Lower lobe of right lung (tissue), 2 donors: ENCODE measurements at places on chromosomes 4 and X. TPM values are rescaled to one million over a fixed set of nuclear protein-coding genes. Genes with fewer than 3 reads are reported as not detected.

DNA sequence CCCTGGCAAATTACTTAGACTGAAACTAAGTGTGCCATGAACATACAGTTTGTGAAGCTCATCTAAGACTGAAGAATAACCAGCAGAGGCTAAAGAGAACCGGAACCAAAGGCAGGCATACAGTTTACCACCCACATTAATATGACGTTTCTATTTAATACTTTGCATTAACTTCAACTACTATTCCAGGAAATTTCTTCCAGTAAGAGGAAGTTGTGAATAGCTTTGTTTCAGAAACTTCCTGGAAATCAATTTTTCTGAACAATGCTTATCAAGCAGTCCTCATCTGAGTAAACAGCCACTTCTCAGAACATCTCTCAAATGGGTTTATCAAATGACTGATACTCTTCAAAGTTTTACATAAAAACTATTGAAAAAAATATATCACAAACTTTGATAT lies 252.7 kb downstream of the OPHN1 start:
- DNase-seq, result no peak

DNA sequence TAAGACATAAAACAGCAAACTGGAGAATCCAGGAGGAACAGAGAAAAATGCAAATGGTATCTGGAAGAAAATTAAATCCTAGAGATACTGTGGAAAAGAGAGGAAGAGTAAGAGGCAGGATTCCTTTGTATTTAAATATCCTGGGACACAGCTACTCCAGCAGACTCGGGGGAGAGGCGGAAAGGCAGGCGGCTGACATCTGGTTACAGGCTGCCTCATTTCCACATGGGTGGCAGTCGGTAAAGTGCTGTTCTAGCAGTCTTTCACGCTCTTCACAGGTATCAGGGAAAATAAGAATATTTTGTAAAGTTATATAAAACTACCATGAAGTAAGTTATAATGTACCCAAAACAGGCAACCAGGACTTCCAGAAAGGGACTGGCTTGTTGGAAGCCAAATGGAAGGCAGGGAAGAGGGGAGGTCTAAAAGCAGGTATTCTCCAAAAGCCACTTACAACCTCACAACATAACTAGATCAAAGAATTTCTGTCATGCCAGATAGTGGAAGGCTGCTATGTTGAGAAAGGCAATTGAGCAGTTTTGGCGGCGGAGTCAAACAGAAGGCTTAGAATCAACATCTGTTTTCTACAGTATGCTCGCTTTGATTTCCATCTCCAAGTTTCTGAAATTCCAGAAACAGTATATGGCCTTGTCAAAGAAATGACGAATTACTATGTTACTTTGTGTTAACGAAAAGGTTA lies 1.3 kb upstream of the TIGD2 start:
- DNase-seq, result no peak

DNA sequence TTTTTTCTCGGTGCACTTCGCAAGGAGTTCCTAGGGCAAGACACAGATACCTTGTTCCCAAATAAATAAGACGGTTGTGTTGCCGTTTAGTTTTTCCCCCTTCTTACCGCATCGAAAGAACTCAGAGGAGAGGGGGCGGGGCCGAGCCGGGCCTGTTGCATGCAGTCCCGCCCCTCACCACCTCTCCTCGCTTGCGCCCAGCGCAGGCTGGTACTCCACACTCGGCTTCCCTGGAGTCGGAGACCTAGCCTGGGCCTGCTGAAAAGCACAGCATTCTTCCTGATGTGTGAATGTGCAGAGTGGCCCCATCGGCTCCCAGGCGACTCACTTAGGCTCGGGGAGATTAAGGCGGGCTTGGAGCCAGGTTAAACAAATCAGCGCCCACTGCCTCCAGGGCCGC lies 26.1 kb upstream of the VMA21 start:
- peak; percentile 46 for DNase-seq

Gene SULT1B1
- total RNA-seq, result 10.9 TPM

Gene FREM3
- total RNA-seq, result 0.38 TPM

DNA sequence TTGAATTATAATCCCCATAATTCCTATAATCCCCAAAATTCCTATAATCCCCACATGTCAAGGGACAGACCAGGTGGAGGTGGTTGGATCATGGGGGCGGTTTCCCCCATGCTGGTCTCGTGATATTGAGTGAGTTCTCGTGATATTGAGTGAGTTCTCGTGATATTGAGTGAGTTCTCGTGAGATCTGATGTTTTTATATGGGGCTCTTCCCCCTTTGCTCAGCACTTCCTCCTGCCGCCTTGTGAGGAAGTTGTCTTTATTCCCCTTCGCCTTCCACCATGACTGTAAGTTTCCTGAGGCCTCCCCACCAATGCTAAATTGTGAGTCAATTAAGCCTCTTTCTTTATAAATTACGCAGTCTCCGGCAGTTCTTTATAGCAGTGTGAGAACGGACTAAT lies 36.6 kb upstream of the GPR78 start:
- DNase-seq, result no peak

GRCh38 chr4:90393215-90393614 lies 266.0 kb downstream of the CCSER1 start:
- DNase-seq, result no peak

DNA sequence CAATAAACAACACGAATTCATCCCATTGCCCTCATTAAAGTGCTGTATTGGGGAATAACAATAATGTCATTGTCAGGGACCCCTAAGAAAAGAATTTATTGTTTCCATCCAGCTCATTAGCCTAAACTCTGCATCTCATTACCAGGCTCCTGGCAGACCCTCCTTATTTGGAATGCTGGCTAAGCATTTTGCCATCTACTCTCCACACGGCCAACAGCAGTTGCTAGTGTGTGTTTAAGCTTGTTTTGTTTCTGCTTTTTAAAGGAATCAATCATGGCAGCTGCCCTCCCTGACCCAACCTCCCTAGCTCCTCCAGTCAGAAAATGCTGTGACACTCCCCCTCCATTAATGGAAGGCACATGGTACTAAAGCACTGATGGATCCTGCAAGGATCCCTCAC lies 43.5 kb downstream of the GATB start:
- DNase-seq, result no peak

Gene CCDC160
- total RNA-seq, result 0.38 TPM

DNA sequence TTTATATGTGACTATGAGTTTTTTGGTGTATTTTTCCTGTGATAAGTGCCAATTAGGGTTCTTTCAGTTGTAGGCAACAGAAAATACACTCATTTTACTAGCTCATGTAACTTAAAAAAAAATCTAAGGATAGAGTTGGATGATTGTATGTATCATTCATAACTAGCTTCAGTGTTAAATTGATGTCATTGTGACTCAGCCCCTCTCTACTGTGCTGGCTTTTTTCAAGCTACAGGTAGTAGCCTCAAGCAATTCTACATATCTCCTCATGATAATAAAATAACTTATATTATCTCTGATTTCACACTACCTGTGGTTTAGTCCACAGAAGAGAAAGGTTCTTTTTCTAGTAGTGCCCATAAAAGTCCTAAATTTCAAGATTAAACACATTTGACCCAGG lies 11.9 kb downstream of the WDR17 start:
- DNase-seq, result no peak

DNA sequence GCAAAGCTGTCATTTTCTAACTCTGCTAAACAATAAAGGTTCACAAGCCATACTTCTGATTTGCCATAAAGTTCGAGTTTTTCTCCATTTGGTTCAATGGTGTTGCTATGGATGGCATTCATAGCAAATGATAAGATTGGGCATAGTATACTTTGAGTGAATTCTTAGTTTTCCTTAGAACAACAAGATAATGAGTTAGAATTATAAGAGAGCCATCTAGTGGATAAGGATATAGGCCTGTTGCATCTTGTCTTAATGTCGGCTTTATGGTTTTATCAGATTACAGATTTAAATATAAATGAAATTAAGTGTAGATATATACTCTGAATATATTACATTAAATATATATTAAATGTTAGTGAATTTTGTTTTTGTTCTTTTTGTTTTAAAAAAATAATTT lies 644.6 kb downstream of the IL1RAPL1 start:
- no peak for DNase-seq

DNA sequence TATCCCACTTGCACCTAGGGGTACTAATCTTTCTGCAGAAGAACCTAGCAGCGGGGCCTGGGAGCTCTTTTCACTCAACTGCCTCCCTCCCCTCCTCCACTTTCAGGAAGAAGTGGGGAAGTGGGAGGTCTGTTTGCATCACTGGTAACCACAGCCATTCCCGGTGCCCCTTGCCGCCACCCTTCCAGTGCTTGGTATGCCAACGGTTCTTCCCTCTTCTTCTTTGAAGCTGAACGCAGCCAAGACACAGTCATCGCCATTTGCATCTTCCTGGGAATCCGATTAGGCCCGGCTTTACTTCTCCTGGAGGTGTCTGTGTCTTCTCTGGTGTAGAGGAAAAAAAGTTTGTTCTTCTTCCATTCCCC lies 47.2 kb upstream of the RBPJ start:
- DNase-seq, result peak; percentile 64

DNA sequence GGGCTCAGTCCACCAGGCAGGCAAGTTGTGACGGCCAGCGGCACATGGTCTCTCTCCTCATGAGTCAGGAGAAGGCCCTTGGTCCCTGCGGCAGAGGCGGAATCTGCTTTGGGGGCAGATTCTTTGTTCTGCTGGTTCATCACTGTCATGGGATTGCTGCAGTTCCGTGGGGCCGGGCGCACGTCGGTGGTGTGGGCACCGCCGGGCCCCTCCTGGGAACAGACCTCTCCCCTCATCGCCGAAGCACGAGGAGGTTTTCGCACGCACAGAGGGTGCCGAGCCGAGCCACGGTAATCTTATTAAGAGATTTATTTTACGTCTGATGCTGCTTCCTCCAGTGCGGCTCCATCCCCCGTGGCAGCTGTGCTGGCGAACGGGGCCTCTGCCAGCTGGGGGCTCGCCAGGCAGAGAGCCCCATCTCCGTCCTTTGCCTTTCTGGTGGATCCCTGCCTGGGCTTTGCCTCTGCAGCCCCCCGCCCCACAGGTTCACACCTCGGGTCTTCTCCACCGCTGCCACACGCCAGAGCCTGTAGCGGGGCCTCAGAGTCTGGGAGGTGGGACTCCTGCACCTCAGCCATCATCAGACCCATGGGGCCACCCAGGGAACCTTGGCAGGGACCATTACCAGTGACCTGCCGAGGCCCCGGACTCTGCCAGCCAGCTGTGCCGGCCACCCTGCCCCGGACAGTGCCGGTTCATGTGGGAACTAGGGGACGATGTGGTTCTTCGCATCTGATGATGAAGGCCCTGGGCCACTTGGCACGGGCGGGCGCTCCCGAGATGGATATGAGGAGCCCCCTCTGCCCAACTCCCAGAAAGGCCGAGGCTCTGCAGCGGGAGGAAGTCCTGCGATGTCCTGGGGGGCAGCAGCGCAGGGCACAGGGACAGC lies 86.7 kb upstream of the NKX1-1 start:
- DNase-seq, result peak; percentile 32

GRCh38 chrX:64977051-64977450 lies 801 bp upstream of the ZC4H2 start:
- DNase-seq, result no peak

GRCh38 chrX:53284684-53285447 lies 3.5 kb upstream of the IQSEC2 start:
- peak; percentile 66 for DNase-seq

GRCh38 chr4:86155766-86156165 lies 204.1 kb downstream of the MAPK10 start:
- DNase-seq, result no peak

DNA sequence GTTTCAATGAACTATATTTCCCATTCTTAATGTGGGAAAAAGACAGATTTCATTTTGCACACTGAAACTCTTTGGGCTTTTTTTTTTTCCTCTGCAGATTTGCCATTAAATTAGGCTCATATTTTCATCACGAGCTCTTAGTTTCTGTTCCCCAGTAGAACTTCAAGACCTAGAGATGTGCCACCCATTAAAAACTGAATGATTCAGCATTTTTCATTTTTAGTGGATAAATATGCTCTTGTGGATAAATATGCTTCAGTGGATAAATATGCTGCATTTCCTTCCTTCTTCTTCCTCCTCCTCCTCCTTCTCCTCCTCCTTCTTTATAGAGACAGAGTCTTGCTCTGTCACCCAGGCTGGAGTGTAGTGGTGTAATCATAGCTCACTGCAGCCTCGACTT lies 322.4 kb upstream of the PRKX start:
- DNase-seq, result no peak

DNA sequence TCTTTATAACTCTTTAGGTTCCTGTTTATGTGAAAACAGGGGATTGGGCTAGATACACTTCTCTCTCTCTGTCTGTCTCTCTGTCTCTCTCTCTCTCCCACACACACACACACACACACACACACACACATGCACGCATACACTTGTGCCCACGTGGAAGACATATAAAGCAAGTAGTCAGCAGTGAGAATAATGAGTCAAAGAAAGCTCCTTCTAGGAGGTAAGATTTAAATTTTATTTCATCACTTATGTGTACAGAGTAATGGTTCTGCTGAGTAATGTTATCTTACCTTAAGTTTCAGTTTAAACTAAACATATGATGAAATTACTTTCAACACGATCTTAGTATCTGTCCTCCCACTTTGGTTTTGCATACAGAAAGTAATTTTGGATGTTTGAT lies 243.0 kb upstream of the TEX13A start:
- DNase-seq, result no peak

DNA sequence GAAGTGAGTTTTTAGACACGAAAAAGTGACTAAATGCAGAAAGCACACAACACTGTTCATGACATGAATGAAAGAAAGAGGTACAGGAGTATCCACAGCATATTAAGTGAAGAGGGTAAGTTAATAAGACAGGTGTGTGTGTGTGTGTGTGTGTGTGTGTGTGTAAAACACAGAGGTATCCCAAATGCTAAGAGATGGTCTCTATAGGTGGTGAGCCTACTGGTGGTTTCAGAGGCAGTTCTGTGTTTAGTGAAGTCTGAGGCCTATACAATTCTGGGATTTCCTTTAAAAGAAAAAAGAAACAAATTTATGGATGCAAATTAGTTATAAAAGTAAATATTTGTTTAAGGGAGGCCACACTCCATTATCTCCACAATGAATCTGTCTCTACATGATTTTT lies 17.4 kb upstream of the TNIP3 start:
- no peak for DNase-seq
